ENCODE measurements at places on chromosomes 16 and 17.

DNA sequence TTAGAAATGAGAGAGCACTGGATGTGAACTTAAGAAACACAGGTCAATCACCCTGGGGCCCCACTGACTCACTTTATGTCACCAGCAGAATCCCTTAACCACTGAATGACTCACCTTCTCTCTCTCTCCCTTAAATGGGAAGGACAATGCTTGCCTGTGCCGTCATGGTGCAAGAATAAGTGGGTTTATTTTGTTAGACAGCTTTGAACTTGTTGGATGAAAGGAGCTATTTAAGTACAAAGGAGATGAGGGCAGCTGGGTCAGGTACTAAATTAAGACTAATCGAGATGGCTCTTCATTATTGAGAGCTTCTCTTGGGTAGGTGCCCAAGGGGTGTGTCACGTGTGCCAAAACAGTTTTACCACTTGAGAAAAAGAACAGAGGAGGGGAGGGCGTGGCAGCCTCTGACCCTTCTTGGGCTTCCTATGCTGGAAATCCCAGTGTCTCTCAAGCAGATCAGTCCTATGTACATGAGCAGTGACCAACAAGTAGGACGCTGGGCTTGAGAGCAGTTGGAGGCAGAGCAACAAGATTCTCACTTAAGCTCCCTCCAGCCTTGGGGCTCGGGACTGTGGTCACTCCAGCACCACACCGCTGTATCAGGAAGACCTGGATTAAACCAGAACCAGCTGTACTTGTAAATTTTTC, 6.7 kb upstream of the KRT31 start:
- DNase-seq, result peak; percentile 66

GRCh38 chr17:57518587-57519581, 226.2 kb downstream of the CCDC182 start:
- no peak for DNase-seq

DNA sequence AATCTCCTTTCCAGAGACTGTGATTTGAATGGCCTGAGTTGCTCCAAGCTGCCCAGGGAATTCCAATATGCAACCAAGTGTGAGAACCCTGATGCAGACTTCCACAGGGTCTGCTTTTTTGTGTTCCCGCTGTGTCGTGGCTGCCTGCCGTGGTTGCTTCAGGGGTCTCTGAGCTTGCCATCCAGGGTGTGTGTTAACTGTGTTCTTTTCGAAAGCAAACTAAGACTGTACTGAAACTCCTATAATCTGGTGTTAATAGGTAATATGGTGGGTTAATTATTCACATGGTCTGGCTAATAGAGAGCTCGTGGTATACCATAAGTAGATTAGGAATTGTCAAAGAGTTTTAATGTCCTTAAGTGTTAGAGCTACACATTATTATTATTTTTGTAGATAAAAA, 20.7 kb downstream of the UBN1 start:
- DNase-seq, result no peak

GRCh38 chr16:9165681-9166080, 74.2 kb downstream of the HAPSTR1 start:
- DNase-seq, result no peak

GRCh38 chr17:73318427-73318813, 6.6 kb upstream of the CDC42EP4 start:
- no peak for DNase-seq

- DNase-seq, result no peak
Measured at GRCh38 chr17:12789075-12789480, 220 bp upstream of the ARHGAP44 start.

GRCh38 chr17:45264430-45264829, 2.5 kb upstream of the SPATA32 start:
- no peak for DNase-seq

DNA sequence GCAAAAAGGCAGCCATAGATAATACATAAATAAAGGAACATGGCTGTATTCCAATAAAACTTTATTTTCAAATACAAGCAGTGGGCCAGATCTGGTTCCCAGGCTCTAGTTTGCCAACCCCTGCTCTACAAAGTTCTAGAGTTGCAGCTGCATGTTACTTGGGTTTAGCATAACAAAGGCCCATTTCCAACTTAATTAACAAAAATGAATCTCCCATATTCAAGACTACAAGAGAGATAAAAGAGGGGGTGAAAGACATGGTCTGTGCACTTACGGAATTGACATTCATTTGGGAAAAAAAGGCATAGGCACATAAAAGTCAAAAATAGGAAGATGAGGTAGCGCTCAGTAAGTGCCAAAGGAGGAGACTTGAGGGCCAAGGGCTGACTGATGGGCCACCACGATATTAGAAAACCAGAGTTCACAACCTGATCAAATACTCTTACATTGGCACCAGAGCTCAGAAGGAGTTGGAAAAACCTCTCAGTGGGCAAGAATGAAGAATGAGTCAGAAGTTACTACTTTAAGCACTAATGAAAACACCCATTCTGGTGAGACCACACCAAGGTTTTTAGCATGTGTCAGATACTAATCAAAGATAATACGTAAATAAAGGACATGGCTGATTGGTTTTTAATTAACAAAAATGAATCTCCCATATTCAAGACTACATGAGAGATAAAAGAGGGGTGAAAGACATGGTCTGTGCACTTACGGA, 164.0 kb downstream of the VPS53 start:
- no peak for DNase-seq

GRCh38 chr17:16483021-16483645, 8.9 kb downstream of the LRRC75A start:
- DNase-seq, result no peak

- DNase-seq, result no peak
Measured at GRCh38 chr16:58843675-58844074, 109.6 kb upstream of the GOT2 start.

DNA sequence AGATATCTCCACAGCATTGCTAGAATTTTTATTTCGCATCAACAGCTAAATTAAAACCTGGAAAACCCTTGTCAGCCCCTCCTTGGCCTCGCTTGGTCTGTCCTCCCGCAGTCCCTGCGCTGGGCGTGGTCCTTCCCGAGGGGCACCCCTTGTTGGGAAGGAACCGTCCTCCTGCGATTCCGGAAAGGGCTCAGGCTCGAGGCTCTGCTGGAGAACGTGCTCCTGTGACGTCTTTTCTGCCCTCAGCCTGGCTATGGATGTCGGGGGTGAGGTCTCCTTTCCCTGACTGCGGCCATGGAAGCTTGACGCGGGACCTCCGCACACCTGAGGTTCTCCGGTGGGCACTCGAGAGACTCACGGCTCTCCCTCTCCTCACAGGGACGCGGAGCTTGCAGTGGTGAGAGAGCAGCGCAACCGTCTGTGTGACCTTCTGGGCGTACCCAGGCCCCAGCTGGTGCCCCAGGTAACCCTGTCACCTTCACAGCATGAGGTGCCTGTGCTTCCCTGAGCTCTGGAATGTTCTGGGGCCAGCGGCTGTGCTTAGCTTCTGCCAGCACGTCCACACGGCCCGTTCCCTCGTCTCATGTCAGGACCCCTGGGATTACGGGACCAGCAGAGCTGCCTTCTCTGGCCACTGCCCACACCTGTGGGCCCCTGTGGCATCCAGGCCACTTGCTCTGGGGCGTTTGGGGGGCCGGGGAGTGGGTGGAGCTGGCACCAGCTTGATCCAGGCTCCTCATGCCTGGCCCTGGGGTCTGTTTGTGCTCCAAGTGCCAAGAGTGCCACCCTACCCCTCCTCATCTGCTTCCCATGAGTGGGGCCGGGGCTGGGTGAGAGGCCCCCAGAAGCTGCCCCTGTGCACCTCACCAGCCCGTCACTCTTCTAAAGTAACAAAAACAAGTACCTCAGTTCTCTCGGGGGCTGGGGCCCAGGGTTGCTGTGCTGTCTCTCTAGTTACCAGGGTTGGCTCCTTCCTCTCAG, 101.5 kb upstream of the ZNF750 start:
- DNase-seq, result no peak

DNA sequence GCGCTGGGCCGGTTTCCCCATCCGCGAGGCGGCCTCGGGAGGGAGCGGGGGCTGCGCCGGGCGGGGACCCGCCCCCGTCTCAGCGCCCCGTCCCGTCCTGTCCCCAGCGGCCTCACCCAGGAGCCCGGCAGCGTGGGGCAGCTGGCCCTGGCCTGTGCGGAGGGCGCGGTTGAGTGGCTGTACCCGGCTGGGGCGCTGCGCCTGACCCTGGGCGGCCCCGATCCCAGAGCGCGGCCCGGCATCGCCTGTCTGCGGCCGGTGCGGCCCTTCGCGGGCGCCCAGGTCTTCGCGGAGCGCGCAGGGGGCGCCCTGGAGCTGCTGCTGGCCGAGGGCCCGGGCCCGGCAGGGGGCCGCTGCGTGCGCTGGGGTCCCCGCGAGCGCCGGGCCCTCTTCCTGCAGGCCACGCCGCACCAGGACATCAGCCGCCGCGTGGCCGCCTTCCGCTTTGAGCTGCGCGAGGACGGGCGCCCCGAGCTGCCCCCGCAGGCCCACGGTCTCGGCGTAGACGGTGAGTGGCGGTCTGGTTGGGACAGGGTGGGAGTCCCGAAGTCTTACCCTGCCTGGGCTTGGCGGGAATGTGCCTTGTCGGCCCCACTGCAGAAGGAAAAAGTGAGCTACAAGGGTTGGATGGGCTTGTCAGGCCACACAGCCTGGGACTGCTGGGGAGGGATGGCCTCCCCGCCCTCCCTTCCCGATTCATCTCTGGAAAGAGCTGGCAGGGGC, 720 bp downstream of the METRN start:
- no peak for DNase-seq

- no peak for DNase-seq
Measured at GRCh38 chr17:34556931-34557330, 22.5 kb upstream of the TMEM132E start.

- peak; percentile 78 for DNase-seq
Measured at GRCh38 chr16:89574681-89575246, 794 bp upstream of the CPNE7 start.

DNA sequence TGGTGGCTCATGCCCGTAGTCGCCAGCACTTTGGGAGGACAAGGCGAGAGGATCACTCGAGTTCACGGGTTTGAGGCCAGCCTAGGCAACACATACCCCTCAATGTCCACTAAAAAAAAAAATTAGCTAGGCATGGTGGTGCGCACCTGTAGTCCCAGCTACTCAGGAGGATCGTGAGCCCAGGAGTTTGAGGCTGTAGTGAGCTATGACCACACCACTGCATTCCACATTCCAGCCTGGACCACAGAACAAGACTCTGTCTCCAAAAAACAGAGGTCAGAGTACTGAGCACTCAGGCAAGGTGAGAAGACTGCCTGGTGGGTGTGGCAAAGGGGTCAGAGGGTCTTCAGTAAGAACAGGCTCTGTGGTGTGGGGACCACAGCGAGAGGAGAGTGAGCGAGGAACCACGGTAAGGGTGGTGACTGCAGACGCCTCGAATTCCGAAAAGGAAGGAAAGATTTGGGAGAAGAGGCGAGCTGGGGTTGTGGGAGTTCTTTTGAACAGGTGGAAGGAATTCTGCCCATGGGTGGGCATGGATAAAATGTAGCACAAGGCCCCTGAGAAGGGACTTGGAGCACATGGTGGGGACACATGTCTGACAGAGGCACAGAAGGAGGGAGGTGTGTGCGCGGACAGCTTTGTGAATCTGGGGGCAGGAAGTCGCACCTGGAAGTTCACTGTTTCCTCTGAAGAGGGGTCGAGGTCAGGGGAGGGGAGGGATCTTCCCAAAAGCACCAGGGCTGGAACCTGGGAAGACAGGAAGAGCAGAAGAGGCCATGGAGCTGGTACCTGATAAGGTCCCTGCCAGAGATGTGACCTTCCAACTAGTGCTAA, 134.6 kb downstream of the PARN start:
- DNase-seq, result no peak

DNA sequence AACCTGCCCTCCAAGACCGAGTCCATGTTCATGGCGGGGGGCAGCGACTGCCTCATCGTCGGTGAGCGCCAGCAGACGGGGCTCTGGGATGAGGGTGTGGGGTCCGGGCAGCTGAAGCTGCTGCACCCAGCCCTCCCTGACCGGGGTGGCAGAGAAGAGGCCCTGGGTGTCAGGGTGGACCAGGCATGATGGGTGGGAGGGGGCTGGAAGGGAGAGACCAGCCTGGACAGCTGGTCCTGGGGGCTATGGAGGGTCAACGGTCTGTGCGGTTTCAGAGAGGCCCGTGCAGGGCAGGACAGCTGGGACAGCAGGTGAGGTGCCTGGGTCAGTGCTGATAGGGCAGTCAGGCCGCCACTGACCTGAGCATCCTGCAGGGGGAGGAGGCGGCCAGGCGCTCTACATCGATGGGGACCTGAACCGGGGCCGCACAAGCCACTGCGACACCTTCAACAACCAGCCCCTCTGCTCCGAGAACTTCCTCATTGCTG, 13.3 kb upstream of the ATP6V0C start:
- no peak for DNase-seq

- no peak for DNase-seq
Measured at GRCh38 chr17:75191584-75191983, 8.8 kb upstream of the SUMO2 start.

- no peak for DNase-seq
Measured at GRCh38 chr16:75789237-75789636, 62.9 kb upstream of the CPHXL start.

DNA sequence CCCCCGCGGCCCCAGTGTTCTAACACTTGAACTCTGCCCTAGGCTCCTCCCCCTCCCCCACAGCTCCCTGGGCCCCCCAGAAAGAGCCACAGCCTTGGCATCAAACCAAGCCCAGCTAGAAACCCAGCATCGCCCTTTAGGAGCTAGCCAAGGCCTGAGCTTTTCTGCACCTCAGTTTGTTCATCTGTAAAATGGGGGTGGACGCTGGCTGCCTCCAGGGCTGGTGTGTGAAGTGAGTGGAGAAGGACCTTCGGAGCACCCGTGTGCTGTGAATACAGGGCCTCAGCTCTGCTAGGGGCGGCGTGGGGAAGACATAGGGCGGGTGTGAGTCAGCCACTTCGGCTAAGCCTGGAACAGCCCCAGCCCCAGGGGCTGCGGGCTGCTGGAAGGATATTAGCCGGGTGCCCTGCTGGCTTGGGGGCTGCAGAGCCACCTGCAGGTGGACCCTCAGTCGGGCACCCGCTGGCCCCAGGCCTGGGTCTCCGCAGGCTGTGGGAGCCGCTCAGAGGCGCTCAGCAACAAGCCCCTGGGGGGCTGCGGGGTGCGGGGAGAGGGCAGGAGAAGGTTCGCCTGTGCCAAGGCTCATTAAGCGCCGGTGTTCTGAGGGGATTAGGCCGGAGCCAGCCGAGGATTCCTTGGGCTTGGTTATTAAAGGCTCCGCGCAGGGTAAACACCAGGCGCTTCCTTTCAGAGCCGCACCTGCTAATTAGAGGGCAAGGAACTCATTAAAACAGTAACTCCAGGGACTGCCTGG, 217.0 kb upstream of the CIBAR2 start:
- DNase-seq, result no peak

Data from stimulated activated CD8-positive, alpha-beta memory T cell treated with anti-CD3 and anti-CD28 coated beads, Interleukin-4, amount 100 ng/mL, for 48 hours (primary cell).